Activated CD4-positive, CD25-positive, alpha-beta regulatory T cell (primary cell): ENCODE measurements at places on chromosomes 5 and 9.

DNA sequence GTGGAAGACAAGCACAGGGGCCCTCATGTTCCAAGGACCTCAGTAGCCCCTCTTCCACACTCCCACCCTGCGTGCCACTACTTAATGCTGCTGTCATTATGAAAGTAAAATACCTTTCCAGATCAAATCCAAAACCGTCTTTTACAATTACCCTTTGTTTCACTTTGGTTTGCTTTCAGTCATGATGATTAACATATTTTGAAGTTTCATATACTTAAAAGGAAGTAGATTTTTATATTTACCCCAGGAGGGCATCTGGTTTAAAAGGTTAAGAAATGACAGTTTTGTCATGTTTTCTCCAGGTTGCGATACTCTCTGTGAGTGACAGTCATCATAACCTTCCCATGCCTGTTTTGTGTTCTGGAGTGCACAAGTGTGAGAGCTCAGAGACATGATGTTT is 13.5 kb upstream of the MAP1B start:
- no peak for DNase-seq

DNA sequence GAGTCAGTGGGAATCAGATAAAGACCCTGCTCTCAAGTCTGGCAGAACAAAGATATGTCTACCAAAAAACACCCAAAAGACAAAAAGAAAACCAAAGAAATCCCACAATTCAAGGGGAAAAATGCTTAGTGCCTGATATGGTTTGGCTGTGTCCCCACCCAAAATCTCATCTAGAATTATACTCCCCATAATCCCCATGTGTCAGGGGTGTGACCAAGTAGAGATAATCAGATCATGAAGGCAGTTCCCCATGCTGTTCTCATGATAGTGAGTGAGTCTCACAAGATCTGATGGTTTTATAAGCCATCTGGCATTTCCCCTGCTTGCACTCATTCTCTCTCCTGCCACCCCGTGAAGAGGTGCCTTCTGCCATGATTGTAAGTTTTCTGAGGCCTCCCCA is 13.4 kb downstream of the FBXO10 start:
- no peak for DNase-seq

DNA sequence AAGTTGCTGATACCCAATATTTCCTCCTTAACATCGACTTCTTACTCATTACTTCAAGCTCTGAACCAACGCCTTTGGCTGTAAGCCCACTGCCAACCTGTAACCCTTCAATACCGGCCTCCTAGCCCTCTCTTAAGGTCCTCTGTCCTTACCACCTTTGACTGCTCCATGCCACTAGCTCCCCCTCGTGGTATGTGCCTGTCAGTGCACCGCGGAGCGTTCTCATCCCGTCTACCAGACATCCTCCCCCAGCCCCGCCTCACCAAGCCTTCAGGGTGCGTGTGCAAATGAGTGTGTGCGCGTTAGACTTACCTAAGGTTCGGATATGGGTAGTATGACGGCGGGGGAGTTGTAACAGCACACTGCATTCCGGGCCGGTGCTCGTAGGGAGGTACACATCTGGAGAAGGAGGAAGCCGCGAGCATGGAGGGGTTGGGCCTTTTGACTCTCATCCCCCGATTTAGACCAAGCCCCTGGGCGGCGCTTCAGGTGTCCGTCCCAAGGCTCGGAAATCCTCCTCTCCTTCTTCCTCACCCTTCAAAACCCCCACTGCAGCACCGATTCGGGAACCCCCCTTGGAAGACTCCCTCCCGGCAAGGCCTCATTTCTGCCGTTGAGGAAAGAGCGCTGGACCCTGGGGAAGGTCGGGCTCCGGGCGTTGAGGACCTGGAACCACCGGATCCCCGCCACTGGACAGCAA is 2.8 kb upstream of the MYORG start:
- peak; percentile 85 for DNase-seq

DNA sequence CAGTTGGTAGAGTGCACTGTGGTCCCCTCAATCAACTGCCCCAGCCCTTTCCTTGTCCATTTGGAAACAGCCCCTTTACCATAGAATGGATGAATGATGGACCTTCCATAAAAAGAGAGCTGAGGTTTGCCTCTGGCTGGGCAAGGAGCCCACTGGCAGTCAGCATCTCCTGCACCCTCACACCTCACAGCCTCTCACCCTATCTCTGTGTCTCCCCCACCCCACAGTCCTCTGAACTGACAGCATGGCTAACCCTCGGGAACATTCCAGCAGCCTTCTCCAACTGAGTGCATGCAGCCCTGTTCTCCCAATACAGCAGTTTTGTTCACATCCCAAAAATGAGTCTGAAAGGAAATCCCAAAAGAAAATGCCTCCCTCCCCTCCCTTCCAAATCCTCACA is 51.7 kb downstream of the RETREG1 start:
- no peak for DNase-seq

DNA sequence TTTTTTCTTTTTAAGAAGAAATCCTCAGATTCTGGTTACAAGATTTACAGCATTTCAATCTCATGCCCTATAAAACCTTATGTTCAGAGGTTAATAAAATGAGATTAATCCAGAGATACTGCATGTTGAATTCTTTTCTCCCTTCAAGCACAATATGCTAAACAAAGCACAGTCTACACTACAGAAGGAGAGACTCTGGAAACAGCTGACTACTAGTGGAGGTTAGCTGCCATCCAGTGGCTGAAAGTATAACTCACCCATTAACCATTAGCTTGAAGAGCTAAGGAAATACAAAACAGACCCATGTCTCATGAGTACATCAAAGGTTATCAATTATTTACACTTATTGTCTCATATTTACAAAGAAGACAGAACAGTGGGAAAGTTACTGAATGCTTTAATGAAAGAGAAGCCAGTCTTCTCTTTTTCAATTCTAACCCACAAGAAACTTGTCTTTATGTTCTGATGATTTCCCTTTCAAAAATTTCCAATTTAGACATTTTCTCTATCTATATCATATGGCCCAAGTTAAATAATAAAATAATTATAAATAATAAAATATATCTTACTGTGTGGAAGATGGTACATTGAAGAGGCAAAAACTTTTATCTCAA is 12.7 kb upstream of the DNAH5 start:
- DNase-seq, result no peak

GRCh38 chr9:137224830-137225694 is at the start of gene CYSRT1:
Gene CYSRT1, plus strand, starts transcription at chr9:137225174. Its CDS starts 448 bp downstream, at chr9:137225622.
- DNase-seq, result no peak

DNA sequence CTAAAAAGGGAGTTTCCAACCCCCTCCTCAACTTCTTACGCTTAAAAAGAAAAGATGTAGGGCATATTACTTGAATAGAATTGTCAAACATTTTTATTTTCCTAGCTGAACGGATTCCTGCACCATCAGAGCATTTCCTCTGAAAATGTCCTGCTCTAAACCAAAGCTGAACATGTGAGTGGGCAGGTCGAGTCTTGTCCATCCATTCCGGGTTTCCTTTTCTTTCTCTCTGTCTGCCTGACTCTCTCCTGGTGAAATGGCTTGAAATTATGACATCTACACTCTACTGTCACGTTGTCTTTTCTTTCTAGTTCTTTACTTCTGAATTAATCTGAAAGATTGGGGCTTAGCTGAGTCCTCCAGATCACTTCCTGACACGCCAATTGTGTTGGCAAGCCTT is 39.2 kb upstream of the PTPN3 start:
- no peak for DNase-seq

- DNase-seq, result no peak
Observed at GRCh38 chr5:126433701-126434100, 10.5 kb downstream of the GRAMD2B start.

- DNase-seq, result no peak
Observed at GRCh38 chr9:124831642-124832364, 21.5 kb upstream of the WDR38 start.

DNA sequence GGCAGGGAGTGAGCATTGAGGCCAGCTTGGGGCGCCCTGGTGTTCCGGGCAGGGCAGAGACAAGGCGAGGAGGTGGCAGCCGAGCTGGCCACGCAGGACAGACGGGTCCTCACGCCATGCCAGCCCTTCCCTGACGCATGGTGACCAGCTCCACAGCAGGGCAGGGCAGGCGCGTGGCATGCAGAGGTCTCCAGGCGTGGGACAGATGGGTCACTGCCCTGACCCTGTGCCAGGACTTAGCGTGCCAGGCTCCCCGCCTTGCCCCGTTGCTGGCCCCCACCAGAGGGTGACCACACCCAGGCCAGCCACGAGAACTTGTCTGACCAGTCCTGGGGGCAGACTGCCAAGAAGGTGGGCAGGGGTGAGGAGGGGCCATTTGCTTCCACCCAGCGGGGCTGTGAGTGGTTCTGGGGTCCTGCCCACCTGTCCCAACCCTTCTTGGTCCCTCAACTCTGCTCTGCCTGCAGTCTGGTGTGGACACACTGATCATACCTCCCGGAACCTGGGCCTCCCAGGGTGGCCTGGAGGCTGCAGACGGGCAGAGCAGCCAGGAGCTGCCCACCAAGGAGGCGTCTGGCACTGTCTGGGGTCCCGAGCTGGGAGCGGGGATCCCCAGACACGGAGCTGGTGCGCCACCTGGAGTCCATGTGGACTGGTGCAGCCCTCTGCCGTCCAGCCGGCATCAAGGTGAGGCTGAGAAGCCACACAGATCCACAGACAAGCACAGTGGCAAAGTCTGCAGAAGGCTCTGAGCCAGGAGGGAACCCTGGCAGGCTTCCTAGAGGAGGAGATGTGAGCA is at the start of gene RNF224:
Gene RNF224, plus strand, starts transcription at position 449 of the 799 bp plus-strand sequence. CDS start 834 bp downstream, outside the sequence.
- DNase-seq, result peak; percentile 63

GRCh38 chr9:115596021-115596745 is 478.2 kb upstream of the TNC start:
- DNase-seq, result no peak

- no peak for DNase-seq
Observed at GRCh38 chr5:8019719-8020218, 150.8 kb downstream of the MTRR start.

GRCh38 chr5:75603371-75603770 is 7.9 kb upstream of the ANKDD1B start:
- no peak for DNase-seq

DNA sequence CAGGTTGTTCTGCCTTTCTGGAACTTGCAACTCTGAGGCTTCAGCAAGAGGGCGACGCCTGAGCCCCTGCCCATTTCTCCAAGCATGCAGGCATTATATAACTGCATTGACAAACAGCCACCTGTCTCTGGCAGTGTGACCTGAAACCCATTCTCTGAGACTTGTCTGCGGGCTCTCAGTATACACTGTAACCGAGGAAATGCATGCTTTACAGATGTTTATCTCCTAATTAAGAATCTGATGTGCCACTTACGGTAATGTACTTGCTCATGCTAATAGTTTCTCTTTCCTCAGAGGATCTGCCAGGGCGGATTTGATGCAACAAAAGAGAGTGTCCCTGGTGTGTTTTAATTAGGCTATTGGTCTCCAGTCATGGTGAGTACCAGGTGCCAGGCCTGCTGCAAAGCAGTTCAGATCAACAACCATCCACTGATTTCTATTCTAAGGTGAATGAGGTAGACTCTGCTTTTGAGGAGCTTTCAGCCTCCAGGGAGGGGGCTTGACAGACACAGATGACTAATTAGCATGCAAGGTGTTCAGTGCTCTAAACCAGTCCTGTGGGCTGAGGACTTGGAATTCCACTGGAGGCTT is 593.7 kb upstream of the KLF4 start:
- no peak for DNase-seq

DNA sequence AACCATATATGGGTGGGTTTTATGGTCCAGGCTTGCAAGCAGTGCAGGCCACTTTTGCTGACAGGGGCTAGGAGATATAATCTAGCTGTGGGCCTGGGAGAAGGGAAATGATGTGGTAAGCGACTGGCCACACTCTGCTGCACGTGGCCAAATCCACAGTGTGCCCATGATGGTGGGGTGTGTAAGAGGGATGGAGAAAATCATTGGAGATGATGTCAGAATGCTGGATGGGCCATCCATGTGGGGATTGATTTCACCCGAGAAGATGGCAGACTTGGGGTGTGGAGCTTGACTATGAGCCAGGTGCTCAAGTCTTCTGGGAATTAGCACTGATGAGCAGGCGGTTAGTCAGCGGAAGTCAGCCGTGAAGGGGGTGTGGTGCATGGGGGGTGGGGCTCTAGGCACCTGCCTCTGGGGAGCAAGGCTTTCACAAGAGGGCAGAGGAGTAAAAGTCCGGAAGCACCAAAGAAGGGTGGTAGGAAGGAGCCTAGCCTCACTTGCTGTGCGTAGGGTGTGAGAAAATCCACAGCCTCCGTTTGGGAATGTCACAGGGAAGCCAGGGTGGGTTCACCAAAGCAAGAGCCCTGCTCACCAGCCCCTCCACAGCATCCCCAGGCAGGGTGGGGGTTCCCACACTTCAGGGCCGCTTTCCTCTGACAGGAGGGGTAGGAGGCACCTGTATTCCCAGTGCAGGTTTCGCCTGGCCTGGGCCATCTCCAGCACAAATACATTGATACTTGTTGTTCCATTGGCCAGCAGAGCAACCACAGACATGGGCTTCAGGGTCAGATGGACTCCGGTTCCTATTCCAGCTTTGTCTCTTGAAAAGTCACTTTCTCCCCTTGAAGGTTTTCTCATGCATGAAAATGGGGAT is 44.5 kb upstream of the ANGPTL2 start:
- no peak for DNase-seq

DNA sequence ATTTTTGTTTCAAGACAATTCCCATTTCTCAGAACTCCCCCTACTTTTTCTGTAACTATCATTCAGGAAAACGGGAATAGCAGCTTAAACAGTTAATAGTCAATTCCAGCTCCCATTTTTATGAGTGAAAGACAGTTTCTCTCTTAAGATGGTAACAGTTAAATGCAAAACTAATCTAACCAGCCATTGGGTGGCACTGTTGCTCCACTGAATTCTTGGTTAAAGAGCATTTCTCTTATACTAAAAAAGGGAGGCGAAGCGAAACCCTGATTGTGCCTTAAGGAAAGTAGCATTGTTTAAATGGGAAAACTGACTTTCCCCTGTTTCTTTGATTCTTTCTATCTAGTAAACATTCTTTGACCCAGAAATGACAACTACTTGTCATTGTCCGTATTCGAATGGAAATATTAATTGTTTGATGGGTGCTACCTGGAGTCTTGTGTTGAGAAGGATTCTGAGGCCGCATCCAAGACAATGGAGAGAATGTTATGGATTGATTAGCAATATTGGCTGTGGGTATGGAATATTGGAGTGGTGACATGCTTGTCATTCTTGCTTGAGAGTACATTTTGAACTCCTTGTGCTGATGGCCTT is 507.8 kb downstream of the MAT2B start:
- no peak for DNase-seq

GRCh38 chr9:68546596-68547390 is 6.1 kb upstream of the TMEM252 start:
- DNase-seq, result no peak

DNA sequence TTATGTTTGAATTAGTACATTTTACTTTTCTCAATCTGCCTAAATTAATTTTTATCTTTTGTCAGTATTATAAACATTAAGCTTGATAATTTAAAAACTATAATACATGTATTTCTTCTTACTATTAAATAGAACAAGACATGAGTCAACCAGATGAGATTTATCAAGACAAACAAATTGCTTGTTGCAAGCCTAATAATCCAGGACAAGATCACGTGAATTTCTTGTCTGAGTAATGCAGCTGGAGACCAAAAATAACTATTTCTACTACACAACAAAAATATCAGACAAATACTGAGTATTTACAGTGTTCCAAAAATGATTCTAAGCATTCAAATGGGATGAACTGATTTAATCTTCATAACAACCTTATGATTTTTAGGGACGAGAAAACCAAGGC is 339.1 kb upstream of the PRR16 start:
- no peak for DNase-seq
